Ascending aorta (tissue), 2 donors: ENCODE measurements at places on chromosomes 4 and X.
A peak's percentile ranks its signal among the peaks of the same experiment; 100 is the strongest.

DNA sequence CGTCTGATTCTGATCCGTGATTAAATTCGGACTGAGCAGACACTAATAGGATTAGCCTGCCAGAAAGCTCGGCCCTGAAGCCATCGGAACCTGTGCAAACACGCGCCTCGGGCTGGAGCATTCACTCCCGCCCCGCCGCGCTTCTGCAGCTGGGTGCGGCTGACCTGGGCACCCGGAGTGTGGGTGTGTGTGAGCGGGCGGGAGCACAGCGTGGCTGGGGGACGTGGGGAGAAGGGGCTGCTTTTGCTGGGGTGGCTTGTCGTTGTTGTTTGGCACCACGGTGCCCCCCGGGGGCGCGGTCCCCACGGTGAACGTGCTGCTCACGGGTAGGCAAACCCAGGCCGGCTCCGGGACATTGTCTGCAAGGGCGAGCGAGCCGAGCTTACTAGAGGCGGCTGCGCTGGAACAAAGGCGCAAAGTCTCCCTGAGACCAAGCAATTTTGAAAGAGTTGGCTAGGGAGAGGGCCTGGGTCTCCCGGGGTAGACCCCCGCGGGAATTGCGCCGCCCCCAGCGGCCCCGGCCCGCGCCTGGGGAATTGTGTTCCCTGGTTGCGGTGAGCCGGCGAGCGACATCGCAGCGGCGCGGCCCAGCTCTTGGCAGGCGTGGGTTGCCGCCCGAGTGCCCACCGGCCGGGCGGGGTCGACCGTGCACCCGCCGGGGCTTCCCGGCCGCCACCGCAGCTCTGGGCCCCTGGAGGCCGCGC lies 1.4 kb downstream of the MAMLD1 start:
- no peaks in the 10 kb centered on the region for H3K4me1 ChIP-seq
- H3K36me3 ChIP-seq, result no peaks in the 10 kb centered on the region
- H3K4me3 ChIP-seq, result peak overlapping the region; percentile 63
- H3K27ac ChIP-seq, result peak overlapping the region; percentile 89
- H3K27me3 ChIP-seq, result no peaks in the 10 kb centered on the region

- no peaks in the 10 kb centered on the region for H3K4me1 ChIP-seq
- no peaks in the 10 kb centered on the region for H3K36me3 ChIP-seq
- H3K27ac ChIP-seq, result no peak overlapping the region
- H3K4me3 ChIP-seq, result no peak overlapping the region
Measured at GRCh38 chrX:7362111-7362510, 214.2 kb upstream of the PUDP start.

DNA sequence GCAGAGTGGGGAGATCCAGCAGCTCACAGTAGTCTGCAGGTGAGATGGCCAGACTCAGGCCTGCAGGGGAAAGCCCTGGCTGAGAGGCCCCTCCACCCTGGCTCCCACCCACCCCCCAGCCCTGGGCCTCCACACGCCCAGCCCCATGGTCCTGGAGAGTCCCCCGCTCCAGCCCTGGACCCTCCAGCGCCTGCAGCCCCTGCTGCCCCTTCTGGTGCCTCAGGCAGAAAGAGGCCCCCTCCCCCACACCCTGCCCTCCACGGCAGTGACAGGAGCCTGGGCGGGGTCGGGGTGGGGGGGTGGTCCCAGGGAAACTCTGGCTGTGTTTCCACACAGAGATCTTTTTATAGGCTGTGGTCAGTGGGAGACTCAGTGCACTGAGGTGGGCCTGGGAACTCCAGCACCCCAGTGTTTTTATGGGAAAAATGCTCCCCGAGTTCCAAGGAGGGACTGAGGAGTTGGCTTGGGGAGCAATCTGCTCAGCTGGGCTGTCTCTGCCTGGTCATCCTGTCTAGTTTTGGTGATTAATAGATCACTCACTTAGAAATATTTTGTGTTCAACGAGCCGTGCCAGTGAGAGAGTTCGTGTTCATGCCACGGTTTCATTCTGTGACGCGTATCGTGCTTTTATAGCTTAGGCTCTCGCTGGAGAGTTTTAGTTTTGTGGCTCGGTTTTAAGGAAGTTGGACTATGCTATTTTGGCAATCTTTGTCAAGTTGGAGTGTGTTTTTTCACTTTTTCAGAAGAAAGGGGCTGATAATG lies 53.1 kb upstream of the HGFAC start:
- DNase-seq, result no peak
- H3K36me3 ChIP-seq, result no peaks in the 10 kb centered on the region
- H3K27me3 ChIP-seq, result no peaks in the 10 kb centered on the region

DNA sequence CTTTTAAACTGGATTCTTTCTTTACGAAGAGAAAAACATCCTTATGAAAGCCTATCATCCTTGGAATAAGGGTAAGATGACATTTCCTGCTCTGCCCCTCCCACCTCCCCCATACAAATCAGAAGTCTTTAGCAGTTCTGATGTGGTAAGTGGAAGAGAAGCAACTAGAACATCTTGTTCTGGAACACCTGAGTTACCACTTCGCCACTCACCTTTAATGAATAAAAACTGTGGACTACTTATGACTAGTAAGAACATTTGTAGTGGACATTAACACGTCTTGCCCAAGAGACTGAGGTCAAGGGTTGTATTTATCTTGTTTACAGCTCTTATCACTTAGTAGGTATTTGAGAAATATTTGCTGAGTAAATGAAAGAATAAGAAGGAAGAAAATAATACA lies 4.3 kb downstream of the XKRX start:
- no peaks in the 10 kb centered on the region for H3K36me3 ChIP-seq
- DNase-seq, result no peak
- H3K27ac ChIP-seq, result no peak overlapping the region
- no peaks in the 10 kb centered on the region for H3K27me3 ChIP-seq
- H3K4me1 ChIP-seq, result no peaks in the 10 kb centered on the region

GRCh38 chr4:165199286-165199685 lies 8.1 kb upstream of the KLHL2 start:
- H3K27me3 ChIP-seq, result no peaks in the 10 kb centered on the region
- no peak overlapping the region for H3K4me3 ChIP-seq
- no peaks in the 10 kb centered on the region for H3K4me1 ChIP-seq
- H3K27ac ChIP-seq, result no peak overlapping the region

DNA sequence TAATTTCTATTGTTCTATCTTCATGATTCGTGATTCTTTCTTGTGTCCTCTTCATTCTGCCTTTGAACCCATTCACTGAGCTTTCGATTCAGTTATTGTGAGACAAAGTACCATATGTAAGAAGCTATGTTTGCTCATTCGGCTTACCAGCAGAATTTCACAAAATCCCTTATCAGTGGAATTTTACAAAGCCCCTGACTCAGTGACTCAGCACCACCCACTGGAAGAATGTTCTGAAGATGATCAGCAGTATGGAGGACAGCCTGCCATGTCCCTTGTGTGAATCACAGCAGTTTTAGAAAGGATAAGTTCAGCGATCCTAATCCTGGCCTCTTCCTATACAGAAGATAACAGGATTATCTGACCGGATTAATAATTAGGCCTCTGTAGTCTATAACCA lies 5.8 kb upstream of the UXT start:
- no peak overlapping the region for H3K27ac ChIP-seq
- DNase-seq, result no peak
- no peaks in the 10 kb centered on the region for H3K4me1 ChIP-seq
- no peak overlapping the region for H3K4me3 ChIP-seq

- no peaks in the 10 kb centered on the region for H3K27me3 ChIP-seq
- no peaks in the 10 kb centered on the region for H3K4me1 ChIP-seq
- no peak for DNase-seq
- H3K27ac ChIP-seq, result no peak overlapping the region
- no peaks in the 10 kb centered on the region for H3K36me3 ChIP-seq
Measured at GRCh38 chr4:156388826-156389225, 435.2 kb upstream of the CTSO start.

- no peaks in the 10 kb centered on the region for H3K4me1 ChIP-seq
- DNase-seq, result no peak
- H3K27me3 ChIP-seq, result no peaks in the 10 kb centered on the region
Measured at GRCh38 chrX:72180539-72180938, 1.0 kb upstream of the PIN4 start.
